ENCODE measurements at places on chromosomes 4 and X. TPM values are rescaled to one million over a fixed set of nuclear protein-coding genes. Genes with fewer than 3 reads are reported as not detected.

Gene CTSO
- 33.0 TPM for total RNA-seq

Gene SHISA3
- 1.7 TPM for total RNA-seq

Gene TMEM154
- 0.96 TPM for total RNA-seq

Gene ADGRL3
- total RNA-seq = 14.1 TPM

Gene PRKG2
- total RNA-seq = 18.9 TPM

Gene FRMPD4
- total RNA-seq = 2.1 TPM

Gene ZAR1
- not detected for total RNA-seq

Gene SLC25A14
- total RNA-seq = 13.8 TPM

Gene ASB5
- total RNA-seq = under 0.01 TPM

Gene CWH43
- not detected for total RNA-seq

Gene RTL3
- 0.19 TPM for total RNA-seq

Gene FHDC1
- under 0.01 TPM for total RNA-seq

Gene ETDC
- total RNA-seq = not detected

Gene SASH3
- not detected for total RNA-seq

Gene GLRA2
- not detected for total RNA-seq

Gene ADAM29
- not detected for total RNA-seq

Gene TMPRSS11B
- not detected for total RNA-seq

Gene GPM6B
- 5.4 TPM for total RNA-seq

Gene LRP2BP
- total RNA-seq = 0.58 TPM

Gene SMIM10
- total RNA-seq = 5.4 TPM

Gene PROM1
- 0.85 TPM for total RNA-seq

Gene CYTL1
- total RNA-seq = not detected

Gene SLC9B2
- total RNA-seq = 20.6 TPM
